ENCODE measurements at places on chromosomes 16 and 17.

DNA sequence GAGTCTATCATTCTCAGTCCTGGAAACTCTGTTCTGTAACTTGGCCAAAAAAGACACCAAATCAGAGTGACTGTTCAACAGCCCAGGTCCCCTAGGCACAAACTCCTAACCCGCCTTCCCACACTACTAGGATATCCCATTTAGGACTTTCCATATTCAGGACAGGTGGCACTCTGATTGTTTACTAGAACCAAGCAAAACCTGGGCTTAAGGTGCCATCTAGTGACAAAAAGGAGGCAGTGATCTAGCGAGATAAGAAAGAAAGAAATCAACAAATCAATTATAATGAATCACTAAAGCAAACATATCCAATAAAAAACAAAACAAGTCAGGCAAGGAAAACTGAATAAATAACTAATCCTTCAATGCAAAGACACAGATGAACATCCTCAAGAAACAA, 203.9 kb downstream of the CEP112 start:
- no peak for DNase-seq

DNA sequence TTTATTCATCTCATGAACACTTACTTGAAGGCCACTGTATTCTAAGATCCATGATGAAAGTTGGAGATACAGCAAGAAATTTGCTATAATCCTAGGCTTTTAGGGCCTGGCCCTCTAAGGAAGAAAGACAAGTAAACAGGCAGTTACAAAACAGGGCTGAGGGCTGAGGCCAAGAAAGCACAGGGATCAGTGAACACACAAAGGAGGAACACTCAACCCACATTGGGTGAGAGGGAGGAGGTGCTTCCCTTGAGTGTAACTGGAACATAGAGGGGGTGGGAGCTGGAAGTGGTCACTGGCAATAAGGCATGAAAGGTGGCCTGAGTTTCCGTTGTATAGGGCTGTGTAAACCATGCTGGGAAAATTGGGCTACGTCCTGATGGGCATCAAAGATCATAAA, 112.2 kb downstream of the ZNF18 start:
- DNase-seq, result no peak

GRCh38 chr17:45302649-45303173, 14.1 kb downstream of the MAP3K14 start:
- no peak for DNase-seq

GRCh38 chr16:79269211-79269863, 331.2 kb downstream of the MAF start:
- DNase-seq, result no peak

DNA sequence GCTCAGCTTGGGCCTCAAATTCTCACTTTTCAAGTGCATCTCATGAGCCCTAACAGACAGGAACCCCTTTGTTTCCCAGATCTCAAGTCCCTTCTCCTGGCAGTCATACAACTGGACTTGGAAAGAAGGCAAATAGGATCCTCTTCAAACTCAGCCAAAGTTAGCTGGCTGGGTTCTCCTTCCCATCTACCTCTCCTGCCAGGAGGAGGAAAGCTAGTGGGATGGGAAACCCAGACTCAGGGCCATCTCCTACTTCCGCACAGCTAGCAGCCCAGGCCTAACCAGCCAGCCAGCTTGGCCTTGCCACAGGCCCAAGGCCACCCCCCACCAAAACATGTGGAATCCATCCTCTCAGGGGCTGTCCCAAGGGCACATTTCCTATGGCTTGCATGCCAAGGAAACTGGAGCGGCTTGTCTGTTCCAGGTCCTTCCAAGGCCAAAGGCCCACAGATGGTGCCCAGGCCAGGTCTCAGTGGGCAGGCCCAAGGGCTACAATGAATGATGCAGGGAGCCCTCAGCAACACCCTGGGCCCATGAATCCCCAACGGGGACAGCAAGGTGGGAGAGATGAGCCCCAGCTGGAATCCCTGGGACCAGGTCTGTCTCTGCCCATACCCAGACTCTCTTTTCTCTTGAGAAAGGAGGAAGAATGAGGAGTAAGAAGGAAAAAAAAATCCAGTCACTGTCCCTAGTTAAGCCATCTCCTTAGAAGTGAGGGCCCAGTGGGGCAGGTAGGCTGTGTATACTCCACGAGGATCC, 1.7 kb downstream of the SMARCD2 start:
- DNase-seq, result no peak

DNA sequence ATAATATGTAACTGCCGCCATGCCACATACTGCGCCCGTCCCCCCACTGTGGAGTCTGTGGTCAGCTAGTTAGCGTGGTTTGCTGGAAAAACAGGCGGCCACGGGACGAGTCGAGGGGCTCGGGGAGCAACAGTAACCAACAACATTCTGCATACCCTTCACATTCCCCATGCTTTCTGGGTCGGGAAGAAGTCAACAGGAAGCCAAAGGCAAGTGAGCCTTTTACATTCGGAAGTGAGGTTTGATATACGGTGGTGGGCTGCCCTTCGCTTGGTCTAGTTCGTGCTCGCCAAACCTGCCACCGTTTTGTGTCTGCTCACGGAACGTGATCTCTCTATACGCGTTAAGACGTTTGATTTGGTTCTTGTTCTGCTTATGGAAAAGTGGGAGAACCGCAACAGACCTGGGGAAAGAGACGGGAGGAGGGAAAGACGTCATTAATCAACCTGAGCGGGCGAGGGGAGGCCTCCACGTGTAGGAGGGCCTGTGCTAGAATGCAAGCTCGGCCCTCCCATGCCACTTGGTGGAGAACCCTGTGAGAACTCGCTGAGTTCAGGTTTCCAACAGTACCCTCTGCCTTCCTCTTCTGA, 28.9 kb upstream of the CFAP20 start:
- DNase-seq, result no peak

DNA sequence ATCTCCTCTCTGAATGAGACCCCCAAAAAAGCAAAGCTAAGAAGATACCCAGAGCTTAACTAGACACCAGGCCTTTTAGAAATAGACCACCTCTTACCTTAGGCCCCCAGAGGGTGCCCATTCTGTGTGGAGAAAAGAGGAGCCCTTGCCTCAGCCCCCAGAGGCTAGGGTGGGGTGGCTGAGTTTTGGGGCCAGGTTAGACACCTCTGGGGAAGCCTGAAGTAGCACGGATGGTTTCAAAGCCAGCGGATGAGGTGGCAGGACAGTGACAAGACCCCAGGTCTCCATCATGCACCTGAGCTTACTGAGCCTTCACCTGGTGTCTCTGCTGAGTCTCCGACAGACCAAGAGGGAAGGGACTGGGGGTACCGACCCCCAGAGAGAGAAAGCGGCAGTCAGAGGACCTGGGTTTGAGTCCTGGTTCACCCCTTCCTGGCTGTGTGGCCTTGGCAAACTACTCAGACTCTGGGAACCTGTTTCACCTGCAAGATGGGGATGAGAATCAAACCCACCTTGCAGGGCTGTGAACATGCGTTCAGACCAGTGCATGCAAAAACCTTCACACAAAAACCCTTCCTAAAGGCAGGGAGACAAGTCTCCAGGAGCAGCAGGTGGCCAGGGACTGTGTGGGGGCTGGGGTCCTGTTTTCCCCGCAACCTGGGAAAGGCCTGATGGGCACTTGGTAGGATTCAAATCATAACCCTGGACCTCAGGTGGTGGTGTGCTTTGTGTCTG, 7.7 kb downstream of the SCGB1C2 start:
- DNase-seq, result no peak

GRCh38 chr17:44797802-44798201, 32.3 kb downstream of the GJC1 start:
- no peak for DNase-seq

GRCh38 chr16:79362300-79362970, 238.1 kb downstream of the MAF start:
- no peak for DNase-seq

GRCh38 chr17:61299517-61300513, 99.8 kb upstream of the TBX2 start:
- DNase-seq, result no peak

DNA sequence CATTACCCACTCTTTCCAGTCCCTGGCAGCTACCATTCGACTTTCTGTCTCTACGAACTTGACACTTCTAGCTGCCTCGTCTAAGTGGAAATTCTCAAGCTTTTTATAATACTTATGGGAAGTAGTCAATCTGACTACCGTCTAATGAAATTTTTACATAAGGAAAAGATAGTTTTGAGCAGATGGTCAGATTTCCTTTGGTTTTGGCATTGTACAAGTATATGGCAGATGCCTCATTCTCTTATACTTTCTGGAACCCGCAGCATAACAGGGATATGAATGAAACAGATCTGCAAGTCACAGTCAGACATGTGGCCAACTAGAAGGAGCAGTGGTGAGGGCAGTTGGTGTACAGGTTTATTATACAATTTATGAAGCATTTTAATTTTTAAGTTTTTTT, 146.0 kb downstream of the PITPNC1 start:
- DNase-seq, result no peak

DNA sequence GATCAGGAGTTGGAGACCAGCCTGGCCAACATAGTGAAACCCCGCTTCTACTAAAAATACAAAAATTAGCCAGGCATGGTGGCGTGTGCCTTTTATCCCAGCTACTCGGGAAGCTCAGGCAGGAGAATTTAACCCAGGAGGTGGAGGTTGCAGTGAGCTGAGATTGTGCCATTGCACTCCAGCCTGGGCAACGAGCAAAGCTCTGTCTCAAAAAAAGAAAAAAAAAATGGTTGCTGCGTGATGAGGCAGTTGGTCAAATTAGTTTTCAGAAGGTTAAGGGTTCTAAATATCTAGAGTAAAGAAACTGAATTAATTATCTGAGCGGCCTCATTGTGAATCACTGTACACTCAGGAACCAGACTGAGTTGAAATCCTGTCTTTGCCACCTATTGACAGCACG, 3.5 kb upstream of the CD68 start:
- no peak for DNase-seq

- DNase-seq, result no peak
Observed at GRCh38 chr16:56632848-56633365, 448 bp downstream of the MT1M start.

GRCh38 chr16:82628088-82628423, 1.3 kb downstream of the CDH13 start:
- DNase-seq, result no peak

Data from T follicular helper cell (primary cell).